Activated T-cell treated with anti-CD3 and anti-CD28 coated beads for 48 hours (primary cell): ENCODE measurements at places on chromosomes 12 and 14.
A peak's percentile ranks its signal among the peaks of the same experiment; 100 is the strongest.

DNA sequence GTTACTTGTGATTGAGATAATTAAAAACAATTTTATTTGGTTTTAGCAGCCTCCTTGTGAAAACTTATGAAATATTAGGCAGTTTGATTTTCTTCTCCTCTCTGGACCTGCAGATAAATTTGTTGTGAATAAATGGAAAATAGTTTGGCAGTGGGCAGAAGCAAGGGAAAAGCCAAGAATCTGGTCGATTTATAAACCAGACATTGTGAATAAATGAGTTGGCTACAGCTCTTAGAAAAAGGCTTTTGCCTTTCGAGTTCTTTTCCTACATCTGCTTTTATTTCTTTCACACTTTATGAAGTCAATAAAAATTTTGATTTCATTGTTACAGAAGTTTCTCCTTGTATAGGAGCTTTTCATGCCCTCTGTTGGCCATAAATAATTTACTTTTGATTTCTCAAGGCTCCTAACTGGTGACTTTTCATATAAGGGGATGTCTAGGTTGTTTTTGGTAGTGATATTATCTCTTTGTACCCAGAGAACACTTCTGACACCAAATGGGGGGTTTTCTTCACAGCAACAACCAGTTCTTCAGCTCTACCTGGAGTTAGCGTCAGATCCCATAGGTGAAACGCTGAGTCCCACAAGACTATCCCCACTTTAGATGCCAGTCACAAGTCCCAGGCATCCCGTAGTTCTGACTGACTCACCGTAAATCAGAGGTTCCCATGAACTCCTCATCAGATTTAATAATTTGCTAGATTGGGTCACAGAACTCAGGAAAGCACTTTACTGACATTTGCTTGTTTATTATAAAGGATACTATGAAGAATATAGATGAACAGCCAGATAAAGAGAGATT is 136.5 kb upstream of the DNM1L start:
- no peak for DNase-seq

DNA sequence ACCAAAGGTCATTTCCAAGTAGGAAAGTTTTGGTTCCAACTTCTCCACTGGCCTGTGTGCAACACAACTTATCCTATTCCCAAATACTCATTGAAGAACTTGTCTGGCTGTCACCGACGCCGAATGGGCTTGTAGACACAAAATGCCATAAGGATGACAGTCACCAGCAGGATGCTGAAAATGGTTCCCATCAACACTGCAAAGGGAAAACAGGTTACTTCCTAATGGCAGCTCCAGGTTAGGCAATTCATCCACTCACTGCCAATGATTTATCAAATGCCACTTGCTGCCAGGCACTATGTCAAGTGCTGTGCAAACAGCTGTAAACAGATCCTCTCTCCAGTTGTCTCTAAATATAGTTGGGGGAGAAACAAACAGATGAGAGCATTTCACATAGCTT is 6.1 kb downstream of the C12orf76 start:
- no peak for DNase-seq

GRCh38 chr14:102928412-102929240 is 6.2 kb downstream of the AMN start:
- peak; percentile 58 for DNase-seq

DNA sequence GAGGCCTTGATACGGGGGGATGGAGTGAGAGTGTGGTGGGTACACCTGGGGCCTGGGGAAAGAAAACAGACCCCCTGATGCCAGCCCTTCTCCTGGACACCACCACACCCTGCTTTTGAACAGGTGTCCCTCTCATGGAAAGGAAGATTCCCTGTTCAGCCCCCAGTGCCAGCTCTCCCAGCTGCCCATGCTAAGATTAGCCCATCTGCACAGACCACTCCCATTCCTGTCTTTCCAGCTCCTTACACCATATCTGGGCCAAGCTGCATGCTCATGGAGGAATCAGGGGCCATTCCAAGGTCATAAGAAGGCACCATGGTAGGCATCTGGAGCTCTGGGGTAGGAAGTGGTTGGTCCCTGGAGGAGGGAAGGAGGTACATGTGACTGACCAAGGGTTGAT is 9.6 kb downstream of the NAB2 start:
- no peak for DNase-seq

GRCh38 chr14:70662080-70662479 is 20.4 kb downstream of the TTC9 start:
- no peak for DNase-seq

DNA sequence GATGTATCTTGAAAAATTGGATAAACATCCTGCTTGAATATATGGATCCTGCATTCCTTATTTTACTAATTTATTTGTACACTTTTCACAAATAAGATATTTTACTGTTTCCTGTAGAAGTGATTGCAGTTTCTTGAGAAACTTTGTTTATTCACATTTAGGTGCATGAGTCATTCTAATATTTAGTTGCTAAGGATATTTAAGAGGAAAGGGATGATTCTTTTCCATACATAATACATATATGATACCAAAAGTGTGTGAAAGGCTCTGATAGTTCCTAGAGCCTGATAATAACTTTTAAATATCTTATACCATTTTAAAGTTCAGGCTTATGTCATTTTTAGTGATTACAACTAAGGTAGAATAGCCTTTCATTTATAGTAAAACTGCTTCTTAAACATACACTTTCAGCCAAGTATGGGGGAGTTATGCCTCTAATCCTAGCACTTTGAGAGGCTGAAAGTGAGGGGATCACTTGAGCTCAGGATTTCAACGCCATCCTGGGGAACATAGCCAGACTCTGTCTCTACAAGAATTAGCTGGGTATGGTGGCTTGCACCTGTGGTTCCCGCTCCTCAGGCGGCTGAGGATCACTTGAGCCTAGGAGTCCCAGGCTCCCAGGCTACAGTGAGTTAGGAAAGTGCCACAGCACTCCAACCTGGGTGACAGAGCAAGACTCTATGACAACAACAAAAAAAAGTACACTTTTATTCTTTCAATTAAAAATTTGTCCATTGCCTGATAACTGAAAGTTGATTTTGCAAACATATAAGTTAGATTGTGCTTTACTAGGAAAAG is 262.6 kb upstream of the LRIG3 start:
- no peak for DNase-seq

DNA sequence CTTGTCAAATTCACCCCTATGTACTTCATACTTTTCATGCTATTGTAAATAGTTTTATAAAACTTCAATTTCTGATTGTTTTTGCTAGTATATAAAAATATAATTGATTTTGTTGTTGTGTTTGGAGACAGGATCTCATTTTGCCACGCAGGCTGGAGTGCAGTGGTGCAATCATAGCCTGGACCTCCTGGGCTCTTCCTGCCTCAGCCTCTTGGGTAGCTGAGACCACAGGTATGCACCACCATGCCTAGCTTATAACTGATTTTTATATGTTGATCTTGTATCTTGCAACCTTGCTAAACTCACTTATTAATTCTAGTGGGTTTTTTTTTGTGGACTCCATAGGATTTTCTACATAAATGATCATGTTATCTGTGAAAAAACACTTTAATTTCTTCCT is 23.5 kb downstream of the ATP5MC2 start:
- no peak for DNase-seq

GRCh38 chr12:53093777-53094393 is 3.6 kb upstream of the IGFBP6 start:
- DNase-seq, result no peak

DNA sequence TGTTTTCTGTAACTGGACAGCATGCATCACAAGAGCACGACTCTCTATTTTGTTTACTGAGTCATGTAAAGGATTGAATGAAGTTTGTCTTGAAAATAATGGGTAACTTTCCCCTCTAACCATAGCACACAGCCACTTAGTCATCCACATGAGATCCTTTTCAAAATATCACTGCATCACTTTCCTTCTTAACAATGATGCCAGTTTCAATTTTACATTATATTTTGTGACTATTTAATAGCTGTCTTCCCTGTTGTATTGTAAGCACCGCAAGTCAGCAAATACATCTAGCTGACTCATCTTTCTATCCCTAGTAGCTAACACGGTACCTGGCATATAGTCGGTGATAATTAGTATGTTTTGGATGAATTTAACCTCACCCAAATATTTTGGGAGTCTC is 83.3 kb upstream of the PPM1H start:
- no peak for DNase-seq

- DNase-seq, result no peak
Measured at GRCh38 chr14:58887931-58888330, 250.2 kb downstream of the DACT1 start.

GRCh38 chr12:99852666-99853065 is 132.1 kb downstream of the ANKS1B start:
- DNase-seq, result no peak

- DNase-seq, result no peak
Measured at GRCh38 chr12:132746613-132747012, 15.0 kb downstream of the ANKLE2 start.

- no peak for DNase-seq
Measured at GRCh38 chr12:39533951-39534350, 85.7 kb downstream of the ABCD2 start.

DNA sequence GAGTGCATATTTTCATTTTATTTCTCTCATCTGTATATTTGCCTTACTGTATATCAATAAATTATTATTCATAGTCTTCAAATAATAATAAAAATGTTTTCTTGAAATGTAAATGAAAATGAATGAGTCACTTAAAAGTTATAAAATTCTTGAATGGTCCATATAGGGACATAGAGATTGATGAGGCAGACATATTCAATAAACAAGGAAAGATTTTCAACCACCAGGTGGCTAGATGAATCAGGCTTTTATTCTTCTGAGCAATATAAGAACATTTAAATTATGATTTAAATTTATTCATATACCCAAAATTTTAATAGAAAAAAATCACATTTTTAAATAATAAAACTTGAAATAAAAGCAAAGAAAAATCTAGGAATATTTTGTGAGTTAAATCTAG is 249.5 kb downstream of the ACSS3 start:
- DNase-seq, result no peak

DNA sequence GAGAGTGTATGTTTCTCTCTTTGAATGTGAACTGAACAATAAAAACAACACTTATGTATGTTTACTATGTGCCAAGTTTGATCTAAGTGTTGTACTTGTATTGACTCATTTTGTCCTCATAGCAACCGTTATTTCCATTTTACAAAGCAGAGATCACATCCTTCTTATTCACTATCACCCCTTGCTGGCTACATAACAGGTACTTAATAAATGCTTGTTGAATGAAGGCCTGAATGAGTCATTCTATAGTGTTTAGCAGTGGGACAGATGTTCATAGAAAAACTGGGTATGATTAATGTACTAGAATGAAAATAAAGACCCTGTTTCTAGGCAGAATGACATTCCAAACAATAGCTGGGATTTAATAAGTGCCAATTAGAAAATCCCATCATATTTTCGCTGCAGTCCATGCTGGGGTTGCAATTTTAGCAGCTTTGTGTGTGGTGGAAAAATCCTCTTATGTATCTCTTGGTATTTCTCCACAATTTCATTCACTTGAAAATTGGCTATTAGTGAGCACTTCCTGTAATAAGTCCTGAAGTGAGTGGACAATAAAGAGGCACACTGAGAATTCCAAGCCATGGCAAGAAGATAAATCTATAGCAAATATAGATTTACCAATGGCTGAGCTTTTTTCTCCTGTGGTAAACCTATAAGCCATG is 86.0 kb downstream of the FAR2 start:
- no peak for DNase-seq

DNA sequence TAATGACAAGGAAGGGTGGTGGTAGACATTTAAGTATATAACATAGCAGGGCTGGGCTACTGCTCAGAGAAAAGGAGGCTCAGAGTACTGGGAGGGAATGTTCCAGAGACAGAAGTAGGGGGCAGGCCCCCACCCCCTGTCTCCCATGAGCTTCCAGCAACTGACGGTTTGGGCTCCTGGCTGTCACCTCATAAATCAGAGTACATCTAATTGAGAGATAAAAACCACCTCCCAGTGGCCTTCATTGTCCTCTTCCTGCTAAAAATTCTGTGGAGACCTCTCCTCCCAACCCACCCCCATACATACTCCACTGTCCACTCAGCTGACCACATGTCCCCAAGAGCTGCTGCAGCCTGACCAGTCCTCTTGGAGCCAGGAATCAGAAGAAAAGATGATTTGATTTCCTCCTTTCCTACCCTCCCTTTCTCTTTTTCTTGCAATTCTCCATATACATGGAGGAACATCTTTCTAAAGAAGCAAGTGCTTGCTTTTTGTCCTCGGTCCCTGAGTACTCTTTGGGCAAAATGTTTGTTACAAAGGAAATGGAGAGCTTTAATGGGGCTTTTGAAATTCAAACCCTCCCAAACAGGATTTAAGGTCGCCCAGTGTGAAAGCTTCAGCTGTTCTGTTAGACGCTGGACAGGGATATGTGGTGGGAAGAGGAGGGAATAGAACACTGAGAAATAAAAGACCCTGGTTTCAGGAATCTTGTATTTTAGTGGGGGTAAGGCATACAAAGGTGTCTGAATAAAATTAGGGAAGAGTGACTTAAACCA is 16.4 kb upstream of the KCNA5 start:
- no peak for DNase-seq

DNA sequence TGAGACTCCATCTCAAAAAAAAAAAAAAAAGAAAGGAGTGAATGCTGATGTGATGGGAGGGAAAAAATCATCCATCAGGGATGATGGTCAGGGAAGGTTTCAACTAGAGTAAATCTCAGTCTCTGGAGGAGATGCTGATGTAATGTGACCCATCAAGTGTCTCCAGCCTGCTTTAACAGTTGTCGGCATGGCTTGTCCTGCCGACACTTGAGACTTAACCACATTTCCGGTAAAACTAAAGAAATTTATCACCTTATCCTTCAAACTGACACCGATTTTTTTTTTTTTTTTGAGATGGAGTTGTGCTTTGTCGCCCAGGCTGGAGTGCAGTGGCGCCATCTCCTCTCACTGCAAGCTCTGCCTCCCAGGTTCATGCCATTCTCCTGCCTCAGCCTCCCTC is 21.5 kb upstream of the ANAPC5 start:
- no peak for DNase-seq

DNA sequence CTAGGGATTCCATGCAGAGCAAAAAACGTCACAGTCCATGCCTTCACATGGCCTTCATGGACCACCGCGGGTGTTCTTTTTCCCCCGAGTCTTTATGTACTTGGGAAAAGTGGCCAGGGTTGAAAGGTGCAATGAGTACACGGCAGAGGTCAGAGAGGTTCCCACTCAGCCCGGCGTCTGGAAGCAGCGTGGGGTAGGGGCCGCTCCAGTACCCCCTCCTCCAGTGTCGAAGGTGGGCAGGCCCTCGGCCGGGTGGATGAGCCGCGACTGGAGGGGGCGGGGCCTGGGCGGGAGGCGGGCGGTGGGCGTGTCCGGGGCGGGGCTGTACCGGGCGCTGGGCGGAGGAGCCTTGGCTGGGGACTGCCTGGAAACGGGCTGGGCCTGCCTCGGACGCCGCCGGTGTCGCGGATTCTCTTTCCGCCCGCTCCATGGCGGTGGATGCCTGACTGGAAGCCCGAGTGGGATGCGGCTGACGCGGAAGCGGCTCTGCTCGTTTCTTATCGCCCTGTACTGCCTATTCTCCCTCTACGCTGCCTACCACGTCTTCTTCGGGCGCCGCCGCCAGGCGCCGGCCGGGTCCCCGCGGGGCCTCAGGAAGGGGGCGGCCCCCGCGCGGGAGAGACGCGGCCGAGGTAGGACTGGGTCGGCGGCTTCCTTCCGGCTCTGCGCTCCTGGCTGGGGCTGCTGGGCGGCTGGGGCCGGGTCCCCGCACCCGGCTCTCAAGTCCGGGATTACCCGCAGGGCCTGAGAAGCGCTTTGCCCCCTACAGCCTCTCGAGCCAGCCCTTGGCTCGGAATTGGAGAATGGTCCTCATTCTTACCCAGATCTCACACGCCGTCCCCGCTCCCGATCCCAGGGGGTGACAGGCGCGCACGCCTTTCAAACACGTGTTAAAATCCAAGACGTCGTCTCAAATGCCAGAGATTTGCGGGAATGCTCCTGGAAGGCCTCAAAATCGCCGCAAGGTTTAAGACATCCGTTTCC is at the start of gene RXYLT1:
Gene RXYLT1 (plus strand): TSS at position 412 of the 984 bp plus-strand sequence. CDS start 52 bp downstream, at position 464.
- peak; percentile 77 for DNase-seq

- no peak for DNase-seq
Measured at GRCh38 chr14:28701733-28702132, 64.9 kb upstream of the FOXG1 start.
